H9 (cell line): ENCODE measurements at places on chromosomes 12 and 14. TPM values are rescaled to one million over a fixed set of nuclear protein-coding genes. Genes with fewer than 3 reads are reported as not detected.

DNA sequence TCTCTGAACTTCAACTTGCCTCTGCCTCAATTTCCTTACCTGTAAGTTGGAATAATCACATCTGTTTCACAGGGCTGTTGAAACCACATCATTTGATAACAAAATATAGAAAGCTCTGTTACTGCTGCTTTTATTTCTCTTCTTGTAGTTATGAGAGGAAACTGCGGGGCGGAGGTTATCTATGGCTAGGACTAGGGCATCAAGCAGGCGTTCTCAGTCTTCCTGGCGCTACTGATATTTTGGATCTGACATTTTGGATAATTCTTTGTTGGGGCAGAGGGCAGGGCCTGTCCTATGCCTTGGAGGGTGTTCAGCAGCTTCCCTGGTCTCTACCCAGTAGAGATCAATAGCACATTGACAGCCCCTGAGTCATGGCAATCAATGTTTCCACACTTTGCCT, 3.9 kb downstream of the P3H3 start:
- no peak for DNase-seq

The ATP5MC2 gene
- 379 and 389 TPM in 2 replicates for total RNA-seq

DNA sequence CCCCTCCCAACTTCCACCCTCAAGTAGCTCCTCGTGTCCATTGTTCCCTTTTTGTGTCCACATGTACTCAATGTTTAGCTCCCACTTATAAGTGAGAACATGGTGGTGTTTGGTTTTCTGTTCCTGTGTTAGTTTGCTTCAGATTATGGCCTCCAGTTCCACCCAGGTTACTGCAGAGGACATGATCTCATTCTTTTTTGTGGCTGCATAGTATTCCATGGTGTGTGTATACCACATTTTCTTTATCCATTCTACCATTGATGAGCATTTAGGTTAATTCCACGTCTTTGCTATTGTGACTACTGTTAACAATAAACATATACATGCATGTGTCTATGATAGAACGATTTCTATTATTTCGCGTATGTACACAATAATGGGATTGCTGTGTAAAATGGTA, 362.6 kb downstream of the TMTC2 start:
- no peak for DNase-seq

The GAS2L3 gene
- total RNA-seq: 11.7 and 15.8 TPM in 2 replicates

The GLI1 gene
- 25.8 and 28.4 TPM in 2 replicates for total RNA-seq

The SLC7A7 gene
- total RNA-seq: 2.5 and 3.1 TPM in 2 replicates

DNA sequence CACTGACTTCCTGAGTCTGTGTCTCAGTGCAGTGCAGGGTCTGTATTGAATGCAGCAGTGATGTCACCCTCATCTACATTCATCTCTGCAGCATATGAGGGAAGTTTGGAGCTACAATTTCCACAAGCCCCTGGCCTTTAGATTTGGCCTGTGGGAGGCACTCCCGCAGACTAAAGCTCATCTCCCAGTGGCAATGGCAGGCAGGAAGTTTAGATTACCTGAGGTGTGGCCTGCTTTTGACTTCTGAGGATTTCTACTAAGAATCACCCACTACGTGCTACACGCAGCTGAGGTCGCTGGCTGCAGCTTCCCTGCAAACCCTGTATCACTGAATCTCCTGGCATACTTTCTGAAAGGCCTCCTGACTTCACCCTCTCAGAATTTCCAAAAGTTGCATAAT, 202.2 kb upstream of the PRKD1 start:
- peak; percentile 31 for DNase-seq
